NCI-H460 (cell line): ENCODE measurements at places on chromosomes 11 and 22. TPM values are rescaled to one million over a fixed set of nuclear protein-coding genes. Genes with fewer than 3 reads are reported as not detected.
A peak's percentile ranks its signal among the peaks of the same experiment; 100 is the strongest.

Gene HBE1
- total RNA-seq: 0.29 and 1.2 TPM in 2 replicates

Gene FOLR2
- total RNA-seq: not detected in 2 replicates

Gene CBLIF
- total RNA-seq: not detected in 2 replicates

Gene POU2F3
- not detected in 2 replicates for total RNA-seq

Gene OR5A1
- not detected in 2 replicates for total RNA-seq

Gene CALCA
- 0.29 and 1.3 TPM in 2 replicates for total RNA-seq

Gene OR52A5
- not detected in 2 replicates for total RNA-seq

Gene INS
- total RNA-seq: not detected in 2 replicates

DNA sequence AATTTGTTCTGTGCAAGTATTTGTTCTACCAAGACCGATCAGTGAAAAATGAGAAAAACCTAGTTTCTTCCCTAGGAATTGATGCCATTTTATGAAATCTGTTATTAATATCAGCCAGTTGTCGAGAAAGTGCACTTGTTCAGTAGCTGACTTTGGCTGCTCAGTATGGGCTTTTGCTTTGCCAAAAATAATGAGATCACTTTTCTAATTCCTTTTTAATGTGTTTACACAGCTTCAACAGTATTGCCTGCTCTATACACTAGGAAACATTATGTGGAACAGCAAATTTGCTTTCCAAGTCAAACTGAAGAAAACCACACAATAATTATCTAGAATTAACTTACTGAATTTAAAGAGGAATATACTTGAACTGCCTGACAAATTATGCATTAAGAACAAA lies 34.4 kb downstream of the SCUBE2 start:
- DNase-seq: no peak

GRCh38 chr11:13126430-13126829 lies 117.3 kb downstream of the RASSF10 start:
- DNase-seq: peak; percentile 22

- no peak for DNase-seq
Observed at GRCh38 chr22:50734986-50735738, 2.8 kb upstream of the ACR start.

GRCh38 chr22:41048791-41049717 lies 43.3 kb upstream of the EP300 start:
- DNase-seq: no peak

GRCh38 chr11:73053964-73054363 lies 88.2 kb downstream of the FCHSD2 start:
- DNase-seq: no peak

GRCh38 chr11:2772544-2773031 lies 72.8 kb upstream of the KCNQ1OT1 start:
- DNase-seq: no peak

DNA sequence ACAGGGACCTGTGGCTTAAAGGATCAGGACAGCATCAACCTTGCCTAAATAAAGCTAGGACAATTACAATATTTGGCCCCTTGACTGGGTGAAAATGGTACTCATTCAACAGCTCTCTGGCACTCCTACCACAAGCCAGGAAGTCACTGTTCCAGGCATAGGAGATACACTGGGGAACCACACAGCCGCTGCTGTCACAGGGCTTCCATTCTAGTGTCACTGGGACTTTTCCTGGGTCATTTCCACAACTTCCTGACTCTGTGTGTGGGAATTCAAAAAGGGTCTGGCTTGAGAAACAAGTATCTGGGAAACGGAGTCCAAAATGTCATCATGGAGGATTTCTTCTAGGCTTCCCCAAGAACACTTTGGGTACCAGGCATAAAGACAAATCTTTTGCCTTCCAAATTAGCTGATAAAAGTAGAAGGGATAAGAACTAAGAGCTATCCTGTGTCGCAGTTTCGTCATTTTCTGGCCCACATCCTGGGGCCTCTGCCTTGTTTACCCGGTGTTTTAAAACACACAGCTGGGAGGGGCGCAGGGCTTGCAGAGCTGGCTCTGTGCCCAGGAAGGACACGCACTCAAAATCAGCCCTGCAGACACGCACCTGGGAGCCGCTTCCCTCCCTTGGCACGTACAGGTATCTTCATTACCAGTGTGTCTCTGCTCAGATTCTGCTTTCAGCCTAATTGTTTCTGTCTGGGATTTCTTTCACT lies 38.0 kb downstream of the TMEM45B start:
- DNase-seq: no peak

DNA sequence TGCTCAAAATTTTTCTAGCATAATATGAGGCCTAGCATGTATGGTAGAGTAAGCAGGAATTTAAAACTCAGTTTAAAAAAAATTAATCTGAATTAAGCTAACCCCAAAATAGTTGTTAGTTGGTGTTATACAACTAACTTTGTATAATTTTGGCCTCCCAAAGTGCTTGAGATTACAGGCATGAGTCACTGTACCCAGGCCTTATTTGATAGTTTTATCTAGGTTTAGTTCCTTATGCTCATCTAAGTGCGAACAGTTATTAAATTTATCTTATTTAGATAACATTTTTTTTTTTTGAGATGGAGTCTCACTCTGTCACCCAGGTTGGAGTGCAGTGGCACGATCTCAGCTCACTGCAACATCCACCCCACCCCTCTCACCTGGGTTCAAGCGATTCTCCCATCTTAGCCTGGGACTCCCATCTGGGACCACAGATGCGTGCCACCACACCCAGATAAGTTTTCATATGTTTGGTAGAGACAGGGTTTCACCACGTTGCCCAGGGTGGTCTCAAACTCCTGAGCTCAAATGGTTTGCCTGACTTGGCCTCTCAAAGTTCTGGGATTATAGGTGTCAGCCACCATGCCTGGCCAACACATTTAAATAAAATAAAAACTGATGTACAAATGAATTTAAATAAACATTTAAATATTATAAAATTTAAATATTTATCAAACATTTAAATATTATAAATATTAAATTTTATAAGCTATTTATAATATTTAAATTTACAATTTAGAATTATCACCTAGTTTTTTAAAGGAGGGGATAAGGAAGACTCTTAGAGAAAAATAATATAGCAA lies 7.5 kb downstream of the IL18 start:
- DNase-seq: no peak

- DNase-seq: no peak
Observed at GRCh38 chr11:85869781-85870180, 14.6 kb downstream of the CCDC83 start.

DNA sequence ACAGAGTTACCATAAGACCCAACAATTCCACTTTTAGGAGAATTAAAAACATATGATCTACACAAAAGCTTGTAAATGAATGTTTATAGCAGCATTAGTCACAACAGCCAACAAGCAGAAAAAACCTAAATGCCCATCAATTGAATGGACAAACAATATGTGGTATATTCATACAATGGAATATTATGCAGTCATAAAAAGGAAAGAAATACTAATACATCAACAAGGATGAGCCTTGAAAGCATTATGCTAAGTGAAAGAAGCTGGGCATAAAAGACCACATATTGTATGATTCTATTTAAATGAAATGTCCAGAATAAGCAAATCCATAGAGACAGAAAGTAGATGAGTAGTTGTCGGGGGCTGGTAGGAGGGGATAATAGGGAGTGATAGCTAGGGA lies 5.0 kb downstream of the MPZL2 start:
- DNase-seq: no peak

DNA sequence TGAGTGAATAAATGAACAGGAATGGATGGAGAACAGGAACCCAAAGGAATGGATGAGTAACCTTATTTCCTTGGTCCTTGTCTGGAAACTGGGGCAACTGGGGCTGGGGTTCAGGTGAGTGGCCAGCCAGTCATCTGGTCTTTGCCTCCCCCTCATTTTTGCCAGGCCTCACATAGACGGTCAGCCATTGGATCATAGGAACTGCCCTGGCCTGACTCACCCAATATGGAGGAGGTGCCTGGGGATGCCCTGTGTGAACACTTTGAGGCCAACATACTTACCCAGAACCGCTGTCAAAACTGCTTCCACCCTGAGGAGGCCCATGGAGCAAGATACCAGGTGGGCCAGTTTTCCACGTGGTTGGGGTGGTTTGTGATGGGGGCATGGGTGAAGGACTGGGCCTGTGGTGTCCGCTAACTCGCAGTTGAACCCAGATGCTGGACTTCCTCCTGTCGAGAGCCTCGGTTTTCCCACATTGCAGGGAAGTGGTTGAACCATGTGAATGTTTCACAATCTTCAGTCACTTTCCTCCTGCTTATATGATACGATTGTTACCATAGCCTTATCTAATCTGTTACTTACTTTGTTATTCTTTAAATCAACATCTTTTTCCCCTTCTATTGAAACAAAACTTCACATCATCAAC lies 4.4 kb downstream of the TRIOBP start:
- no peak for DNase-seq

GRCh38 chr11:105081412-105082150 lies 36.4 kb upstream of the CARD16 start:
- no peak for DNase-seq

- DNase-seq: no peak
Observed at GRCh38 chr22:36016684-36017083, 11.9 kb downstream of the RBFOX2 start.

DNA sequence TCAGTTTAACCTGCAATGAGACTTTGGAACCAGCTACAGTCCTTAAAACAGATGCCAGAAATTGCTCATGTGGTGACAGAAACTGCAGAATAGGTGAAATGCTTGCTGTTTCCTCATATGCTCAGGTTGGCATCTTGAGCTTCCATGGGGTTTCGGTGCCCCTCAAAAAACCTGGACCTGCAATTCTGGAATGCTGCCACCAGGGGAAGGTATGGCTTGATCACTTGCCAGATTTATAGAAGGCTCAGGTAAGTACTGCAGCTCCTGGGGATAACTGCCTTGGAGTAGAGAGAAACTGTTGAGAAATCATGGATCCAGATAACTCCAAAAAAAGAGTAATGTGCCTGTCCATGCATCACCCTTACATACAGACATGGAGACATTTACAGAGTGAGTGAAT lies 113.0 kb downstream of the CTTN start:
- DNase-seq: no peak

DNA sequence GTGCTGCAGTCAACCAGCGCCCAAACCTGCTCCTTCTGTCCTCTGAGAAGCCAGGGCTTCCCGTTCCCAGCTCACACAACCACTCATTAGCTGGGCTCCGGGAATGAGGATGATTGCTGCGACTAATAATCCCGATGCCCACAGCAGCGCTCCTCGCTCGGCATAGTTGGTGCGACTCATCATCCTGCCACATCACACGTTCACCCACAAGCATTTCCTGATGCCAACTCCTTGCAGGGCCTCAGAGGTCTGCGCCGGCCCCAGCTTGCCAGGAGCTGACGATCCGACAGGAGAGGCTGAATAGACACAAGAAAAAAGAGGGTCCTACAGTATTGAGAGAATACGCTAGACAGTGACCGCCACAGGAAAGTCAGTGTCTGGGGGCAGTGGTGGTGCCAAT lies 10.6 kb upstream of the CSNK1E start:
- no peak for DNase-seq

- no peak for DNase-seq
Observed at GRCh38 chr11:43578346-43579170, 102.0 kb upstream of the HSD17B12 start.

GRCh38 chr11:35393098-35393497 lies 26.3 kb downstream of the SLC1A2 start:
- DNase-seq: no peak

DNA sequence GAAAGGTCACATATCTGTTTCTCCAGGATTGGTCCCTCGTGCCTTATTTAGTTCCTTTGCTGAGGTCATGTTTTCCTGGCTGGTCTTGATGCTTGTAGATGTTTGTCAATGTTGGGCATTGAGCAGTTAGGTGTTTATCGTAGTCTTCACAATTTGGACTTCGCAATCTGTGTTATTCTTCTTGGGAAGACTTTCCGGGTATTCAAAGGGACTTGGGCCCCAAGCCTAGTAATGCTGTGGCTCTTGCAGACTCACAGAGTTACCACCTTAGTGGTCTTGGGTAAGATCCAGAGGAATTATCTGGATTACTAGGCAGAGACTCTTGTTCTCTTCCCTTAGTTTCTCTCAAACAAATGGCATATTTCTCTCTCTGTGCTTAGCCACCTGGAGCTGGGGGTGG lies 223.5 kb downstream of the GRIK4 start:
- DNase-seq: no peak

- no peak for DNase-seq
Observed at GRCh38 chr22:19292458-19293230, 1.1 kb upstream of the CLTCL1 start.

DNA sequence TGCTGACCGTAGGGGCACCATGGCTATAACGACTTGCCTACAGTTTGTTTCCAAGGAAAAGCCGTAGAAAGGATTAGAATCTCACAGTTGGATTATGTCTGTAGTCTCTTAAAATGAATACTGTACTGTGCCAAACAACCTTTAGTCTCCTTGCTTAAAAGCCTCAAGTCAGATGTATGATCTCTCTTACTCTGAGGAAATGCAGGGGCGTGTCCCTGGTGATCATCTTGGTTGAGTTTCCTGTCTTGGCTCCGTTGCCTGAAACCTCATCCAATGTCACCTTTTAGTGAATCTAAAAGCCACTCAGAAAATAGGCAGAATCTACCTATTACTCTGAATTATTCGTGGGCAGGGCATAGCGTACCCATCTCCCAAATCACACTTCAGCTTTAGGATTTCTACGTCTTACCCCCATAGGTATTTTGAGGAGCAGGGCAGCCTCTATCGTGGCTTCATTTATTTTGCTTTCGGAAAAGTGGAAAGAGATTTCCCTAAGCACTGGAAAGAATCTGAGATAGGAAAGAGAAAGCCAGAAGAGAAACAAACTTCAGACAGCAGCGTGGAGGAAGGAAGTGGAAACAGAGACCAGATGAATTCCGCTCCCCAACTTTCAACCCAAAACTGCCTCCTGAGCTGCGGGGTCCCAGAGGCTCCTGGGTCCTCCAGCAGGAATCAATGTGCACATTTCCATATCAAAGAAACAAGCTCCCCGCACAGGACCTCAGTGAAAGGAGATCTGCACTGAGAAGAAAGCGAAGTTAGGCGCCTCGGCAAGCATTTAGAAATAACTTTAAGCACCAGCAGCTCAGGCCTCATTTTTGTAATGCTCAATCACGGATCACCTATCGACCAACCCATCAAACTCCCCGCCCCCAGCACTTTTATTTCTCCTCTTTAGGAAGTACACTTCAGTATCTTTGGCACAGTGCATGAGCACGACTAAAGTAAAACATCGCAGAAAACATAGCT lies 245.8 kb downstream of the ETS1 start:
- DNase-seq: no peak

DNA sequence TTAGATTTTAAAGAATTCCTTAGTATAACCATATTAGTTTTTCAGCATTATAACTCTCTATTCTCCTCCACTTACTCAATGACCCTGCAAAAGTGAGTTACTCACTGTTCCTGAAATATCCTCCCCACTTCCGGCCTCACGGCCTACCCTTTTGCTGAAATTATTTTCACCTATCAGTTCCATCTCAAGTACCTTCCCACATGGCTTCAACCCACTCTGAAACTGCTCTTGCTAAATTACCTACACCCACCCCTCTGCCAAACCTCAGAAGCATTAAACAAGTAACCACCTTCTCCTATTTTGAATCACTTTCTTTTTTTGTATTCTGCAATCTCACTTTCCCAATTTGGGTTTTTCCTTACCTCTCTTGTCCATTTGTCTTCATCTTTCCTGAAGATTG lies 37.7 kb downstream of the OR5P2 start:
- DNase-seq: no peak

GRCh38 chr11:114348200-114349191 lies 51.8 kb downstream of the C11orf71 start:
- DNase-seq: peak; percentile 36
